ENCODE measurements at places on chromosomes 7 and 10. TPM values are rescaled to one million over a fixed set of nuclear protein-coding genes. Genes with fewer than 3 reads are reported as not detected.

FXYD4 gene
- total RNA-seq: not detected

ANLN gene
- total RNA-seq: 7.7 TPM

ECHDC3 gene
- 30.8 TPM for total RNA-seq

DNA sequence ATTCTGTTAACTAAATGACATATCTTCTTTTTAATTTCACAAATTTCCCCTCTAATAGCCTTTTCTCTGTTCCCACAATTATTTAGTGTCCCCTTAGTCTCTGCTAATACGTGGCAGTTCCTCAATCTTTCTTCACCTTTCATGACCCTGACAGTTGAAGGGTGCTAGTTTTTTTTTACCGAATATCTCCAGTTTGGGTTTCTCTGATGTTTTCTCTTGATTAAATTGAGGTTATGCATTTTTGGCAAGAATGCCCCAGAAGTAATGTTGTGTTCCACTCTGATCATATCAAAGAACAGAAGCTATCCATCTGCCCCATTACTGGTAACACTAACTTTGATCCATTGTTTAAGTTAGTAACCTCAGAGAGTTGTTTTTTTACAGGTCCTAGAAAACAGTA, 133.6 kb upstream of the ASAH2 start:
- DNase-seq: no peak

DNA sequence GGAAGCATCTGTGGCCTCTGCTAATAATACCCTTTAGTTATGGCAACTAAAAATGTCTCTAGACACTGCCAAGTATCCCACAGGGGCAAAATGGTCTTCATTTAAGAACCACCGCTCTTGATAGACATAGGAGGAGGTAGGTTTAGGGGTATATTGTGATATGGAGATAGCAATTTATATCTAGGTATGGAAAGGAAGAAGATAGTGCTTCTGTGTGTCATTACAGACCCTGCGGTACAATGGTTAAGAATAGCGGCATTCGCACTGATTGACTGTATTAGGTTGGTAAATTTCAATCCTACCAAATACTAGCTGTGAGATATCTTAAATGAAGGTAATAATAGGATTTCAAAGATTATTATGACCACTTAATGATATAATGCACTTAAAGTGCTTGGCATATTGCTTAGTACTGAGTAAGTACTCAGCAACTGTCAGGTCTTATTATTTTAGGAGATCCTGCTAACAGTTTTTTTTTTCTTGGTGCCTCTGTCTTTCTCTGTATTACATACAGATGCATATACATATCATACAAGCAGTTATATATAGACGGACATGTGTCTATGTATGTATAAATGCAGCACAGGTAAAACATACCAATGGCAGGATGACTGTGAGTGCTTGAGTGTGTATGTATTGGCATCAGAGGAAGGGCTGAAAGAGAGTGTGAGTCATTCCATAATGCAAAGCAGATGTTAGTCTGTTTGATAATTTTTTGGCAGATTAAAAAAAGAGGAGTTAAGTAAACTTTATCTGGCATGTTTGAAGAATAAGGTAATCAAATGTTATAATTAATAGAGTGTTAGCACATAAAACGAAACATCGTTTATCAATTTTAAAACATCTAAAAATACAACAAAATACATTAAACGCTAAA, 50.0 kb upstream of the ITGB8 start:
- DNase-seq: no peak

DNA sequence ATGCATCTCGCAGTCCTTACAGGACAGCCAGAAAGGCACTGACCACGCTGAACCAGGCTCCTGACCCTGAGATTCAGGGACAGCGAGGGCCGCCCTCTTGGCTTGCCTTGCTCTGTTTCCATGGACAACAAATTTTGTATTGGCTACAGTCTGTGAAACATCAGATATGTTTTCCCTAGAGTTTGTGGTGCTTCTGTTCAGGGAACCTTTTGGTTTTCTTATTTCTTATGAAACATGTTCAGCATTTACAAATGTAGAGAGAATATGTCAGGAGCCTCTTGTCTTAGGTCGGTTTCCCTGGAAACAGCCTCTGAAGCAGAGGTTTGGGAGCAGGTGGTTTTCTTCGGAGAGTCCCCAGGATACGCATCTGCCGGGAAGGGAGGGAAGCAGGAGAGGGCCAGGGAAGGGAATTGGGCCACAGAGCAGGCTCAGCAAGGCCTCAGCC, 260.1 kb downstream of the CCDC3 start:
- no peak for DNase-seq

DNA sequence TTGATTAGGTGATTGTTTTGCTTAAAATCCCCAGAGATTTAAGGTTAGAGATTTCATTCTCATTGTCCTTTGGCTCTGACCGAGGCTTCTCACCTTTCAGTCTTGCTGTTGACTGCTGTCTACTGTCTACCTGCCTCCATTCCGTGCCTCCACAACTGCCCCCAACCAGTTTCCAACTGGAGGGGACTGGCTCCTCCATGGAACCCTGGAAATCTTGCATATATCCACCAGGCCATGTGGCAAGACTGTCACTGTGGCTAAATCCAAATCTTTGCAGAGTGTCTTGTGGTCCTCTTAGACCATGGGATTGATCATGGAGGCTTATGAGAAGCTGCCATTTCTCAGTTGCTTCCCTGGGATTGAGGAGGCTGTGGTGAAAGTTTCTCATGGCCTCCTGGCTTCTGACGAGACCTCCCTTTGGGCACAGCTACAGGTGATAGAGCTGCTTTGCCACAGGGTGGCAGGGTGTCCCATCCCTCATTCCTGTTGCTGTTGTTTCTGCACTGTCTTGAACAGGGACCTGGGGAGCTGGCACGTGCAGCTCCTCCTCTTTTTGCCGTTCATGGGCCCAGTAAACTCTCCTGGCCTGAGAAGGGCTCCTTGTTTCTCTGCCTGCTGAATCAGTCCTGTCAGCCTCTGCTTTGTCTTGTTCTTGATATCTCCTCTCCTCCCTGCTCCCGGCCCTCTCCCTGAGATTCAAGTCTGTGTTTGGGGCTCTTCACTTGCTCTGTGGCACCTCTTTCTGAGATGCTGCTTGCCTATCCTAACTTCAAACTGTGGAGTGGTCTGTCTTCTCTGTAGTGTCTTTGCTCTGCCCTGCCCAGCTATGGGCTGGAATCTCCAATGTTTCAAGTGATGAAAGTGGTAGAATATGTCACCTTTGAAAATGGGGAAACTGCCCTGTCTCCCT, 63.6 kb upstream of the IGFBP3 start:
- DNase-seq: no peak

DNA sequence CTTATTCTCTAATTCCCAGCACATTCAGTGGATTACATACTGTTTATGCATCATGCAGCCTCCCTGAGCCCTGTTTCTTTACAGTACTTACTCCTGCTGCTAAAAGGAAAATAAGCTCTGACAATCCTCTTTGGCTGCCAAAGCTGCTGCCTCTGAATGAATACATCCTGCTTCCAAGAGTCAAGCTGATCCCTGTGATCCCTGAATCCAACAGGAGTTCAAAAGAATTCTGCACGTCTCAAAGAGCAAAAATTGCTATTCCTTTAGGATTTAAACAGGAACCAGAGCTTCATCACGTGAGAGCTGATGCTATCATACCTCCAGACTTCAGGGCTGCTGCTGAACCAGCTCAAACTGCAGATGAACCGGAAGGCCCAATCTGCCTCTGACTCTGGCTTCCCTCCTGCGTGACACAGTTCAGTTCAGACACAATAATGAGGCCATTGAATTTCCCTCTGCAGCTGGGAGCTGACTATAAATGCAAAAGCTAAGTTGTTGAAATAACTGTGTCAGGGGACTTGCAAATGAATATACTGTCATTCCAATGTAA, 851.0 kb upstream of the PHF14 start:
- no peak for DNase-seq

DNA sequence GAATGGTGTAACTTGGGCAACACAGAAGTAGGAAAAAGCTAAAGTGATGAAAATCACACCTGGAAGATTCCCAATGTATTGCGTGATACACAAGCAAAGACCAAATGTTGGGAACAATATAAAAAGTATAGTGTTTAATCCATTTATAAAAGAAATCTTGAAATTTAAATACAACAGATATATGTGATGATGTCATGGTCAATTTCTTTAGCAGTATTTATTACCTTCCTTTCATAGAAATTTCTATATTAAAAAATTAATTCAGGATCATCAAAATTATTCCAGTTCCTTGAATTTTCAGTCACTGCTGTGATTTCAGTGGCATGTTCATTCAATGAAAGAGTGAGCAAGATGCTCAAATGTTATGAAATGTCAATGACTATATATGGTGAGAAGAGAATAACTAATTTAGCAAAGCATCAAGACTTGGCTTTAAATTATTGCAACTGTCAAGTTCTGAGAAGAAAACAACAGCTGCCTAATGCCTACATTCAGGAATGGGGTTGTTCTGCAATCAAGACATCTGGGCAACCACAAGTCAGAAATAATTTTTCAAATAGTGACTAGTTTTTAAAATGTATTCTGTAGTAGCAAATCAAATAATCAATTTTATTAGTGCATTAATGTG, 308.8 kb downstream of the SEMA3D start:
- no peak for DNase-seq

All from mammary epithelial cell (primary cell).